ENCODE measurements at places on chromosomes 2 and 18. TPM values are rescaled to one million over a fixed set of nuclear protein-coding genes. Genes with fewer than 3 reads are reported as not detected.

The CCDC102B gene
- total RNA-seq, result 2.3 TPM

The KCNG3 gene
- total RNA-seq, result 0.12 TPM

The B3GNT7 gene
- not detected for total RNA-seq

The MC5R gene
- not detected for total RNA-seq

The FZD7 gene
- 0.10 TPM for total RNA-seq

The RAMP1 gene
- 4.9 TPM for total RNA-seq

The ODC1 gene
- total RNA-seq, result 47.1 TPM

The UGT1A5 gene
- not detected for total RNA-seq

The ELOA2 gene
- total RNA-seq, result not detected

The ANTXR1 gene
- 0.23 TPM for total RNA-seq

The COL4A4 gene
- 0.15 TPM for total RNA-seq

The RGPD4 gene
- 0.02 TPM for total RNA-seq

The CERKL gene
- total RNA-seq, result not detected

The SH3RF3 gene
- total RNA-seq, result 0.17 TPM

All from activated CD4-positive, alpha-beta T cell treated with anti-CD3 and anti-CD28 coated beads, Interleukin-2, amount 10 ng/mL, durations not matched to agents 7 days and 5 days (primary cell).